AG04449 (cell line): ENCODE measurements at places on chromosomes 3 and 15.

- DNase-seq, result no peak
These were observed at the start of the genes ATXN7 and THOC7 for GRCh38 chr3:63863150-63864007. ATXN7 (plus strand) TSS chr3:63863867; CDS start chr3:63912599, 48,732 bp downstream. THOC7 (minus strand) TSS chr3:63863805; CDS start chr3:63863790, 15 bp downstream.

- no peak for DNase-seq
These were observed 421.4 kb downstream of the SHQ1 start for GRCh38 chr3:72426618-72427397.

DNA sequence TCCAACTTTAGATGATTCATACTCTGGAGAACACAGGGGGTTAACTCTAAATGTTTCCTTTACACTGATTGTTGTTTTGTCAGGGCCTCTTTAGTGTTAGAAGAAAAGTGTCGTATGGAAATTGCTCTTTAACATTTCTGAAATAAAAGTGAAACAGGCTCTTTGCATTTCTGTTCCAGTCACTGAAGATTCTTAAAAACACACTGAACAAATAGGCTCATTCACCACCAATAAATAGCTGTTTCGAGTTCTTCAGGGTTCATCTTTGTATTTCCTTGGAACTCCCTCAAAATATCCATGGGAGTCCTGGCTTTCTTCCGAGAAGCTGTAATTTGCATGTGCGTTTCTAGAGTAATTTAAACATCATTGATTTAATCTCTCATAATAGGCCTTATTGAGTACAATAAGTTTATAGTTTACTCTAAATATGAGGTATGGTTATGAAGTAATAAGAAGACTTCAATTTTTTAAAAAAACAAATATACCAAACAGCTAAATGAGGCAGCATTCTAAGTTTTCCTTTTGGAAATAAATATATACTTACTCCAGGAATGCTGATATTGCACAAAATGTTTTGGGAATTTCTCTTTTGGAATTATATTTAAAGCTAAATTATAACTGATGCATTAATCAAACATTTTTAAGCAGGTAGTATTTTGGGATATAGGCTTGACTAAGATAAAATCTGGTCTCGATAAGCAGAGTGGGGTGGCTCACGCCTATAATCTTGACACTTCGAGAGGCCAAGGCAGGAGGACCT, 327.4 kb downstream of the EPHA3 start:
- DNase-seq, result no peak

DNA sequence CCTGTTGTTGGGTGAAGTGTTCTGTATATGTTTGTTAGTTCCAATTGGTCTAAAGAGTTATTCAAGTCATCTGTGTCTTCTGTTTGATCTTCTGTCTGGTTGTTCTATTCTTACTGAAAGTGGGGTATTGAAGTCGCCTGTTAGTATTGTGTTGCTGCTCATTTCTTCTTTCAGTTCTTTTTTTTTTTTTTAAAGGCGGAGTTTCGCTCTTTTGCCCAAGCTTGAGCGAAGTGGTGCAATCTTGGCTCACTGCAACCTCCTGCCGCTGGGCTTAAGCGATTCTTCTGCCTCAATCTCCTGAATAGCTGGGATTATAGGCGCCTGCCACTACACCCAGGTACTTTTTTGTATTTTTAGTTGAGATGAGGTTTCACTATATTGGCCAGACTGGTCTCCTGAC, 23.5 kb downstream of the PFN2 start:
- no peak for DNase-seq

GRCh38 chr3:34882764-34883163, 756.6 kb upstream of the ARPP21 start:
- DNase-seq, result no peak

GRCh38 chr3:17623464-17623863, 119.0 kb downstream of the TBC1D5 start:
- no peak for DNase-seq

DNA sequence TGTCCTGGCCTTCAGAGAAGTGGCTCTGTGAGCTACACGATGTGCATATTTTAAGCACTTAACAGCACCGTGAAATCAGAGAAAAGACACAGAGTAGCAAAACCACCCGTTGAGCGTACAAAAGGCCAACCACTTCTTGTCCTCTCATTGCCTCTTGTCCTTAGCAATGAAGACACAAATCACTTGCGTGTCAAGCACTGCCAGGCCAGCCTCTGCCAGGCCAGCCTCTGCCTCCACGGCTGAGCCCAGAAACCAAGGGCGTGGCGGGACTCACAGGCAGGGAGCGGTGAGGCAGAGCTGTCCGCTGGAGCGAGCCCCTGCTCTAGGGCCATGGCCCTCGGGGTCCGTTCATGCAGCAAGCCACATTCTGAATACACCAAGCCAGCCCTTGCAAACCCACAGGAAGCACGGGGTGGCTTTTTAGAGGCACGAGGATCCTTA, 4.0 kb downstream of the MUC4 start:
- no peak for DNase-seq

DNA sequence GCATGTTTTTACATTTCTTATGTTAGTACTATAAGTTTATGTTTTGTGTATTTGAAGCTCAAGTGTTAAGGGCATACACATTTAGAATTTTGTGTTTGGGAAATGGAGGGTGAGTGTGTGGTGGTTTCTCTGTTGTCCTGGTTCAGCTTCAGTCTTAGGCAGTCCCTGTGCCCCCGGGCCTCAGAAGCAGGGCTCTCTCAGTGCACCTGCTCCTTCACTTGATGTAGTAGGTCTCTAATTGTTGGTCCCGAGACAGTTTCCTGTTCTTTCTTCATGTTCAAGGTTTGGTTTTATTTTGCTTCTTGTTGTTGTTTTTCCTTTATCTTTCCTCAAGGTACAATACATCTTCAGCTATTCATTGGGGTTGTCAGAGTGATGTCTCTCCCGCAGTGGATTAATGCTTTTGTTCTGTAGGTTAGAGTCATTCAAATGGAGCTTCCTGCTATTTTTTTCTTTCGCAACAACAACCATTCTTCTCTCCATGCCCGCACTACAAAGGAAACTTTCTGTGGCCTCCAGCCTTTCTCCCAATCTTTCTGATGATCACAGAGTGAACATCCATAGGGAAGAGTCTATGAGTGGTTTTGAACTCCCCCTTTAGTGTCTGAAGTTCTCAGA, 177.8 kb upstream of the GOLGA6L4 start:
- DNase-seq, result no peak

GRCh38 chr3:2826453-2826852, 283.7 kb downstream of the IL5RA start:
- no peak for DNase-seq

GRCh38 chr15:68559345-68560310, 19.2 kb upstream of the CORO2B start:
- DNase-seq, result no peak

GRCh38 chr3:161217496-161217895, 3.6 kb upstream of the NMD3 start:
- DNase-seq, result no peak

- DNase-seq, result no peak
These were observed 861 bp upstream of the RFT1 start for GRCh38 chr3:53131096-53131495.

DNA sequence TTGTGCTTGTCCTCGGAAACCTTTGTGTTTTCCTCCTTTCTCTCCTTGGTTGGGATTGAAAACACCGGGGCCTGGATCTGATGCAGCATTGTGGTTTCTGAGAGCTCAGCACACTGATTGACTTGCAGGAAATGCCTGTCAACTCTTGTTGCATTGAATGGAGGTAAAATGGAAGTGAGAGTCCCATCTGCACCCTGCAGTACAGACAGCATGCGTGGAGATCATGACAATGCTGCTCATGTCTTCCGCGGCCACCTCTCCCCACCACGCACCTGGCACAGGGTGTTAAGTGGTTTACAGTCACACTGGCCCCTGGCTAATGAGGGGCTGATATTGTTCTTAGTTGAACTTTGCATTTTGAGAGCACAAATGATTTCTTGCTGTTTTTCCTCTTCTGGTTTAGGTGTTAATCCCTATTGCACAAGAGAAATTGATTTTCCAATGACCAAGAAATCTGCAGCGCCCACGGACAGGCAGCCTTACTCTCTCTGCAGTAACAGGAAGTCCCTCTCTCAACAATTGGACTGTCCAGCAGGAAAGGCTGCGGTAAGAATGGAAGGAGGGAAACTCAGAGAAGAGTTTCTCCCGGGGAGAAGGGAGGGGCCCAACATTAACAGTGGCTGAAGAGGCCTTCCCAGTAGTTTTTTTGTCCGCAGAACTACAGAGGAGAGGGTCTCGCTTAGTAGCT, 58.5 kb downstream of the STARD5 start:
- DNase-seq, result no peak

DNA sequence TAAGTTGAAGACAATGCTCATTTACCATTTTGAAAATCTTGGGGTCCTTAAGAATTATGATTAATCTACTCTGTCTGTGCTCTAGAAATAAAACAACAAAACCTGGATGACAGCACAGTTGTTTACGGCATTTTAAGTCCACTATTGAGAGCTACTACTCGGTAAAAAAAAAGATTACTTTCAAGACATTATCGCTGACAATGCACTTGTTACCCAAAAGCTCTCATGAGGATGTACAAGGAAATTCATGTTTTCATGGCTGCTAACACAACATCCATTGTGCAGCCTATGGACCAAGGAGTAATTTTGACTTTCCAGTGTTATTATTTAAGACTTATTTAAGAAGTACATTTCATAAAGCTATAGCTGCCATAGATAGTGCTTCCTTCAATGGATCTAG, 221.3 kb downstream of the GRM7 start:
- no peak for DNase-seq

- DNase-seq, result no peak
These were observed 145.3 kb upstream of the LPP start for GRCh38 chr3:188008582-188009213.

DNA sequence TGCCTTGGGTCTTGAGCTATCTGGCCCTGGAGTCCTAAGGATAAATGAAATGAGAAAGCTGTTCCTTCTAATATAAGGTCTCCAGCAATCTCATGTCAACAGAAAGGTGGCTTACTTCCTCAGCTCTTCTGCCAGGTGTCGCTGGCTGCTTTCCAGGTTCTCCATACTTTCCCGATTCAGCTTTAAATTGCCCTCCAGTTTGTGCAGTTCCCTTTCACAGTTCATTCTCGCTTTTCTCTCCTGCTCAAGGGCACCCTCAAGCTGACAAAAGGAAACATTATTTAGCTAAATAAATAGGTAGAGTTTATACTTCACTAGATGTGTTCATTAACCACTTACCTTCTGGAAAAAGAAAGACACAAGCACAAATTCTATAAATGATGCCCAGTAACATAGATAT, 73.0 kb downstream of the MYH15 start:
- no peak for DNase-seq

DNA sequence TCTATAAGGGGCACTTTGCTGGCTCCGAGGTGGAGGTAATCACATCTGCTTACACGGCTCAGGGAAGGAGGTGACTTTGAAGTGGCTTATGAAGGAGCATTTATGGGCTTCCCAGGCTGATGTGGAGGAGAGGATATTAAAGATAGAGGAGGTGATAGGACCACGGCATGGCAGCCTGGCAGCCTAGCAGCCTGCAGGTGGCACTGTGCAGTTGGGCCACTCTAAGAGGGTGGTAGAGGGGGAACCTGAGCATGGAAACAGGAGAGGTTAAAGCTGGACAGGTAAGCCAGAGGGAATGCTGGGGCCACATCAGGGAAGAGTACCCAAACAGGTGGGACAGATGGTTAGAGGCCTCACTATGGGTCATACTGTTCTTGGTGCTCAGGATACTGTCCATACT, 375.0 kb downstream of the WDR72 start:
- no peak for DNase-seq

- no peak for DNase-seq
These were observed 25.3 kb downstream of the CHDH start for GRCh38 chr3:53820756-53821580.

- no peak for DNase-seq
These were observed 15.3 kb downstream of the TMEM266 start for GRCh38 chr15:76075046-76075445.

DNA sequence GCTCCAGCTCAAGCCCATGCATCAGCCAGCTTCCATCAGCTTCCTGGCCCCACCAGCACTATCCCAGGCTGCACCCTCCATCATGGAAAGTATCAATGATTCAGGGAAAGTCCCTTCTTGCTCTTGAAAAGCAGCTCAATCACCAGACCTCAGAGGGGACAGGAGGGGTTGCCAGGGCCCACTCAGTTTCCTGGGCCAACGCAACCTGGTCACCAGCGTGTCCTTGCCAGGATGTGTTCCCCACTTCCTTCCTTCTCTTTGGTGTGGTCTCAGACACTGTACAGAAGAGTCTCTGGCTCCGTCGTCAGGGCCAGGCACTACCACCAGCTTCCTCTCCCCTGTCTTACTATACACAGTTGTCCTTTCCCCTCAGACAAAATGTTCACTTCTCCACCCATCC, 3.0 kb downstream of the HDC start:
- no peak for DNase-seq

DNA sequence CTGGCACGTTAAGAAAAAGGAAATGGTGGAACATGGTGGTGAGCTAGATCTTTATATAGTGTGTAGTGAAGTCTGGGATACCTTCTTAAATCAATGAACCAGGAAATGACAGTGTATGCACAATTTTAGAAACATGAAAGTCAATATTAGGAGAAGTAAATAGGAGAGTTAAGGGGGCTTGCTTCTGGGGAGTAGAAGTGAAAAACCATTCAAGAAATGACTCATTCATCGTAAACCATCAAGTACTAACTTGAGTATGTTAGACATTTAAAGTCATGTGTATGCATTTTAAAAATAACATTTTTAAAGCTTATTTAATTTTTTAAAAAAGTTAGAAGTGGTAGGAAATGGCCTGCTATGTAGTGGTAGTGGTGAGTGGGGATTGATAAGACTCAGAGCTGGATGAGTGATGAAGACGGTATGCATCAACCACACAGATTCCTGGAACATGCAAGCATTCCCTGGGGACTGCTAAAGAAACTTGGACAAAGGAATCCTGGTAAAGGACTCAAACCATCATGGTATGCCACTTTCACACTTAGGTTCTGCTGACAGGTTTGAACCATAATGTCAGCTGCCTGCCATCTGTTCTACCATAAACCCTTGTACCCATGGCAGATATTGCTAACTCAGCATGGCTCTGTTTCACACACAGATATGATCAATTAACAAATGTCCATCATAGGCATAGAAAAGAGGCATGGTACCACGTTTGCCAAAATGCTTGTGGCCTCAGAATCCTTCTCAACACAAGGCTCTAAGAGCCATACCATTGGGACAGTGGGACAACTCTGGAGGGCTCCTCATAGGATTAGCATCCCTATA, 28.9 kb upstream of the MITF start:
- peak; percentile 19 for DNase-seq

GRCh38 chr15:90074916-90075315, 27.4 kb downstream of the IDH2 start:
- no peak for DNase-seq

DNA sequence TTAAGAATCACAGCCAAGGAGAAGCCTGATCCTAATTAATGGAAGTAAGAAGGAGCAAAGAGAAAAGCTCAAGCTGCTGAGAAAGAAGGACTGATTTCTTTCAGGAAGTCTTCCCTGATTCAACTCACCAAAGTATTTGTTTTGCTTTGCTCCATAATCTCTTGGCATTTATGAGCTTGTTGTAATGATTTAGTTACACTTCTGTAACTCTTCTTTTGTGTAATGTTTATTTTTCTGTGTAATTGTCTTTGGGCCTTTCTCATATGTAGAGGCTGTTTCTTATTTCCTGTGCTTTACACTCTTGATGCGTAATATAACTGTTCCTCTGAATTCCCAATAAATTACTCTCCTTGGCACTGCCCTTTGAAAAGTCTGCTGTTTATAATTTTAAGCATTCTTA, 80.0 kb downstream of the COL6A5 start:
- no peak for DNase-seq
